ENCODE measurements at places on chromosomes 2 and 18.

GRCh38 chr2:226782092-226782713, 17.4 kb downstream of the IRS1 start:
- no peak for DNase-seq

- DNase-seq: peak; percentile 89
These were observed 8.4 kb upstream of the ARID5A start for GRCh38 chr2:96528006-96528699.

GRCh38 chr2:240503848-240504247, 53.9 kb downstream of the ANKMY1 start:
- no peak for DNase-seq

GRCh38 chr2:28297531-28297930, 95.1 kb upstream of the FOSL2 start:
- DNase-seq: no peak

Measured in stimulated activated CD4-positive, alpha-beta T cell treated with anti-CD3 and anti-CD28 coated beads, Interleukin-15, amount 100 ng/mL, for 24 hours (primary cell).